ENCODE measurements at places on chromosomes 12 and 14. TPM values are rescaled to one million over a fixed set of nuclear protein-coding genes. Genes with fewer than 3 reads are reported as not detected.

The TAS2R30 gene
- polyA plus RNA-seq = not detected

The KRT71 gene
- not detected for polyA plus RNA-seq

The PRORP gene
- 29.3 TPM for polyA plus RNA-seq

The USP44 gene
- polyA plus RNA-seq = 0.50 TPM

The FGF6 gene
- polyA plus RNA-seq = not detected

DNA sequence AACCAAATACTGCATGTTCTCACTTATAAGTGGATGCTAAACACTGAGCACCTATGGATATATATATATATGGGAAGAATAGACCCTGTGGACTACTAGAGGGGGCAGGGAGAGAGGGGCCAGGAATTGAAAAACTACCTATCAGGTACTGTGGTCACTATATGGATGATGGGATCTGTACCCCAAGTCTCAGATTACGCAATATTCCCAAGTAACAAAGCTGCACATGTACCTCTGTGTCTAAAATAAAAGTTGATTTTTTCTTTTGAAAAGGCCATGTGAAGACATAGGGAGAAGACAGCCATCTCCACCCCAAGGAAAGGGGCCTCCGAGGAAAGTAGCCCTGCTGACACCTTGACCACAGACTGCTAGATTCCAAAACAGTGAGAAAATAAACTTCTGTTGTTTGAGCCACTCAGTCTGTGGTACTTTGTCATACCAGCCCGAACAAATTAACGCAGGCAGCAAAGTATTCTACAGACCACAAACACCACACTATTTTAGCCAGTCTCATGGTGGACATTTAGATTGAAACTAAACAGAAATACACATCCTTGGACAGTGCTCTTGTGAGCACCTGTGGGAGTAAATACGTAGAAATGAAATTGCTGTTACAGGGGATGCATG is 197.1 kb downstream of the EFCAB11 start:
- no peak for DNase-seq

- no peak for DNase-seq
Observed at GRCh38 chr14:79332504-79333197, 878.7 kb downstream of the DIO2 start.

DNA sequence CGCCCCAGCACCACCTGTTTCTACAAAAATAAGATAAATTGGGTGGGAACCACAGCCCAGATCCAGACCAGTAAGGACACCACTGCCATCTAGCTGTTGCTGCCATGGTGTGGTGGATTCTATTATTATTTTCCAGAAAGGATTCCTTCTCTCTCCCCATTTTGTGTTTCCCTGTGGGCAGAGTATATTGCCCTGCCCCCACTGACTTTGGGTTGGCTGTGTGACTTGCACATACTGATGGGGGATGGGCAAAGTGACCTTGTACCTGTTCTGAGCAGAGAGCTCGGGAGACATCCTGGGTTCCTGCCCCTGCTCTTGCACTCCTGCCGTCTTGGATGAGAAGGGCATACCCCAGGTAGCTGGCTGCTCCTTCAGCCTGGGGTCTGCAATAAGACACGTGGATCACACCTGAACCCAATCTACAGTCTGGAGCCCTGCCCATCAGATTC is 24.3 kb downstream of the MOAP1 start:
- DNase-seq = peak; percentile 62

- DNase-seq = no peak
Observed at GRCh38 chr12:78210506-78210860, 379.8 kb downstream of the NAV3 start.

DNA sequence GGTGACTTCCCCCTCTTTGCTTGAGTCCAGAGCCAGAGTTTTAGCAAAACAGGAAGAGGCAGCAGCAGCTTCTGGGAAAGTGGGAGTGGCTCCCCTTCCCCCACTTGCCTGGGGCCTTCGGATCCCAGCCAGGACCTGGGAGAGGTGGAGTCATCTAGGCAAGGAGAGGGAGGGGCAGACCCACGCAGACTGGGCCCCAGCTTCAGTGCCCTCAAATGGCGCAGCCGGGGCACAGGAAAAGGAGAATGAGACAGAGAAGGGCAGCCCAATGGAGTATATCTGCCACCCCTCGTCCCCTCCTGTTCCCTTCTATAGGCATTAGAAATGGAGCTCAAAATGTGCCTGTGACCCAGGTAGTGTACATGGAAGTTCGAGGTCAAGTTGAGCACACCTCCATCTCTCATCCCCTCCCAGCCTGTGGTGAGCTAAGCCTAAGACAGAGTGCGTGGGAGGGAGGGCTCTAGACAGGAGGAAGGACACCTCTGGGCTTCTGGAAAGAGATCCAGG is 9.3 kb upstream of the HDAC7 start:
- peak; percentile 72 for DNase-seq

DNA sequence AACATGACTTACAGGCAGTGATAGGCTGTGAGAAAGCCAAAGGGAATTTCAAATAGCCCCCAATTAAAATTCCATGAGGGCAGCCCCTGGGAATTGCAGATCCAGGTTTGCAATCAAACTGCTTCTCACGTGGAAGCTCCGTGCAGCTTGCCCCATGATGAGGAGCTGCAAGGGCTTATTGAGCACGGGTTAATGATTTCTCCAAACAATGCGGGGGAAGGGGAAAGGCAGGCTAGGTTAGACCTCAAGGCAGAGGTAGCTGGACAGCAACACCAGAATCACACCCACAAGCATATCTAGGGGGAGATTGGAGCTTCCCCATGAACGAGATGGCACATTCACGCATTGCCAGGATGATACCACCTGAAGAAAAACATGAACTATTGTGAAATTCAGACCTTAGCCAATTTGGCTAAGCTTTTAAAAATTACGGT is 5.0 kb upstream of the DUSP6 start:
- no peak for DNase-seq

DNA sequence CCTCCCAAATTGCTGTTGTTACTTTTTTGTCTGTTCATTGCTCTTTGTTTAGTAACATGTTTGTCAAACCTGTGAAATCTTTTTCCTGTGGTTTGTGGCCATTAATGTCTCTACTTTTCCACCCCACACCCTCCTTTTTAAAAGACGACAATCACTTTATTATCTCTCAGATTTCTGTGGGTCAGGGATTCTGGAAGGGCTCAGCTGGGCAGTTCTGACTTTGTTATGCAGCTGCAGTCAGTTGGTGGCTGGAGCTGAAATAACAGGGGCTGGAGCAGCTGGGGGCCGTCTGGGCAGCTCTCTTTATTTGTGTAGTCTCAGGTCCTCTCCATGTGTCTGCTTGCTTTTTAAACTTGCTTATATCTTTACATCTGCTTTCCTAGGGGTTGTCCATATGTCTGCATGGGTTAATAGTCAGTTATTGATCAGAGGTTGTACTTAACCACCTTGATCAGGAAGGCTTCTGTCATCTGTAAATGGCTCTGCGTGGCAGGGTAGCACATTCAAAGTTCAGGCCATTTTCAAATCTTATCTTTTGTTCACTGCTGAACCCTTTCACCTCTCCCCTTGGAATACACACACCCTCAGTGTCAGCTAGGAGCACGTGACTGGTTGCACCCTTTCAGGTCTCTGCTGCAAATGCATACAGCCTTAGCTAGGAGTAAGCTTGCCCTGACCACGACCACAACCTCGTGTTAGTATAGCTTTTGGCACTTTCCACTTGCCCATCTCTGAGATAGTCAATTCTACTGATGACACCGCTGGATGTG is 27.9 kb downstream of the BORCS5 start:
- no peak for DNase-seq

DNA sequence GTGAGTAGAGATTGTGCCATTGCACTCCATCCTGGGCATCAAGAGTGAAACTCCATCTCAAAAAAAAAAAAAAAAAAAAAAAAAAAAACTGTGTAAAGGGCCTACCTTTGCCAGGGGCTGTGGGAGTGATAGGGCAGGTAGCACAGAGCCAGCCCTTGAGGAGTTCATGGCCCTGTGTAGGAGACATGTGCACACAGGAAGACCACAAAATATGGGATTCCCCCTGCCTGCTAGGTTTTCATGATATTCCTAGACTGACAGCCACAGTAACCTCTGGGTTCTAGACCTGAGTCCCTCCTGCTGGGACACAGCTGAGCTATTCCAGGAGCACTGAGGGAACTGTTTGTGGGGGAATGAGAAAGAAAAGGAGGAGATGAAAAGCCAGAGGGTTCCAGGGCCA is 8.3 kb upstream of the SPTSSA start:
- DNase-seq = no peak

DNA sequence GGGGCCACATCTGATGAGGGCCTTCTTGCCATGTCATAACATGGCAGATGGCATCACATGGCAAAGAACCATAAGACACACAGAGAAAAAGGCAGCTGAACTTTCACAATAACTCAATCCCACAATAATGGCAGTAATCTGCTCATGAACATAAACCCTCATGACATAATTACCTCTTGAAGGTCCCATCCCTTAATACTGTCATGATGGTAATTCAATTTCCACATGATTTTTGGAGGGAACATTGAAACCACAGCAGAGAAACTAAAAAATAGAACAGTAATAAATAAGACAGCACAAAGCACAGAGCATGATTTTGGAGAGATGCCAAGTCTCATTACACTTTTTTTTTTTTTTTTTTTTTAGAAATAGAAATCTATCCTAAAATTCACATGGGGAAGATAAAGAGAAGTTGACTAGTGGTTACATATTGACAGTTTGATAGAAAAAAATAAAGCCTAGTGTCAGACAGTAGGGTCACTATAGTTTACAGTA is 61.8 kb upstream of the ATF7IP start:
- no peak for DNase-seq

DNA sequence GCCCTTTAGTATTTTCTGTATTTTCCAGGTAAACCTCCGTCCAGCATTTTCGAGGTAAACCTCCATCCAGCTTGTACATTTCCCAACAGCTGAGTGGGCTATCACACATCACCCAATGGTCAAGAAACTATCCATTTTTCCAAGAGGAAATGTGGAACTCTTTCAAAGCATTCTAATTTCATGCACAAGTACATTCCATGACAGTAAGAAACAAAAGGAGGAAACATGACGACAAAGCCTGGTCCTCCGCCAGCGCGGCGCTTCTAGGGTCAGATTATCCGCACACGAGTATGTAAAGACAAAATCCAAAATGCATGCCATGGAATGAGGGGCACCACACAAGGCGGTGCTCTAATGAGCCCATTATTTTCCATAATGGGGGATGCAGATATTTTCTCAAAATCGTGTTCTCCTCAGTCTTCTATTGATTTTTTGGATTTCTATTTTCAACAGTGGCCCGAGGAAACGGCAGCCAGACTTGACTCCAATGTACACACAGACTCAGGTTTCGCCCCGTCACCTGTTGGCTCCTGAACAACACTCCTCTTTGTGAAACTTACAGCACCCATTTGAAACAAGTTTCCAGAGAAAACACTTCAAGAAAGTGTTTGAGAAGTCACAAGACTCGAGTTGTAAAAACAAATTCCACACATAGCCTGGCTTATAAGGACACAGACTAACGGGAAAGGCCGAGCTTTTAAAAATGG is 107.4 kb downstream of the PRICKLE1 start:
- DNase-seq = no peak

DNA sequence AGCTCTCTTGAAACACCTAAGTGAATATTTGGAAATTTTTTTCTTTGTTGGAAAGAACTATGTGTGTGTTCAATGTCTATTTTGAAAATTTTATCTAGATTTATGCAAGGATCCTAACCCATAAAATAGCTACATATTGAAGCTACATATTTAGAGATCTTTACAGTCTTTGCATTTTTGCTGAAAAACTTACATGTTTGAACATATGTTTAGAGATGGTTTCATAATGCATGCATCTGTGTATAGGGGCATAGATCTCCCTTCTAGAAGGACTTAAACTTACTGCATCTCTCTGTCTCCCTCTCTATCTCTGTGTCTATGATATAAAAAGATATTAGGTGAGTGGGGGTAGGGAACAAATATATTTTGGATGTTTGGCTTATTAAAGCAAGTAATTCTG is 8.2 kb upstream of the HOXC4 start:
- no peak for DNase-seq

DNA sequence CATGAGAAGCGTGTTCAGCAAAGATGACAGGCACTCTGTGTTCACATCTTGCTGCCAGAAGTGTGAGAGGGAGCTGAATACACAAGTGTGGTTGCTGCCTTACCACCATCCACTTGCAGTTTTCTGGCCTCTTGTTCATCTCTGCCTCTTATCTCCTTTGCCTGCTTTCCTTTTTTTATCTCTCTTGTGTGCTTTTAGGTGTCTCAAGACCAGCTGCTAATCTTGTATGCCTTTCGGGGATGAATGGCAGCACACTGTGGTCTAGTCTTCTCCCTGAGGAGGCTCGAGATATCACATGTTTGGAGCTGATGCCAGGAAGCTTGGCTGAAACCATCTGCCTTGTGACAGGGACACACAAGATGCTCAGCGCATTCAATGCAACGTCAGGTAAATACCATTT is 17.2 kb downstream of the FAM234B start:
- no peak for DNase-seq

- DNase-seq = no peak
Observed at GRCh38 chr14:72771561-72771960, 122.3 kb downstream of the DPF3 start.

- peak; percentile 62 for DNase-seq
Observed at GRCh38 chr14:96584199-96584906, 82.2 kb downstream of the PAPOLA start.

DNA sequence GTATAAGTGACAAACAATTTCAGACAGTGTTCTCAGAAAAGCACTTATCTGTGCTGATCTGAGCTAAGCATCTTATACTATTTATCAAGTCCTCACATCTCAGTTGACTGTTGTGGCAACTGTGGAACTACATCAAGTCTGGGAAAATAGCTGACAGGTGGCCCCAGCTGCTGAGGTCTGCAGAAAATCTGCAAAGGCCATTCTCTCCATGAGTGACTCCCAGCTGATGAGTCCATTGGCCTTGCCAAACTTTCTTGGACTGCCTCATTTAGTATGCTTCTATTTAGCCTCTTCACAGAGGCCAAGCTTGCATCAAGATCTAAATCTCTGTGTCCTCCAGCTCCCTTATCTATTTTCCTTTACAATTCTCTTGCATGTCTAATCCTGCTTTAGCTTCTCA is 174.5 kb upstream of the RBM19 start:
- no peak for DNase-seq

DNA sequence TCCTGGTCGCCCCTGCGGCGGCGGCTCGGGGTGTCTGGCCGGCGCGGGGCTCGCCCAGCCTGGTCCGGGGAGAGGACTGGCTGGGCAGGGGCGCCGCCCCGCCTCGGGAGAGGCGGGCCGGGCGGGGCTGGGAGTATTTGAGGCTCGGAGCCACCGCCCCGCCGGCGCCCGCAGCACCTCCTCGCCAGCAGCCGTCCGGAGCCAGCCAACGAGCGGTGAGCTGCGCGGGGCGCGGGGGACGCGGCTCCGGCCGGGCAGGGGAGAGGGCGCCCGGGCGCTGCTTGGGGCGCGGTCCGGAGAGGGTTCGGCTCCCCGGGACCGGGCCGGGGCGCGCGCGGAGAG is at the start of gene LGALS3:
Gene LGALS3, plus strand, starts transcription at position 167 of the 342 bp plus-strand sequence. CDS start 8,122 bp downstream, outside the sequence.
- DNase-seq = peak; percentile 80

DNA sequence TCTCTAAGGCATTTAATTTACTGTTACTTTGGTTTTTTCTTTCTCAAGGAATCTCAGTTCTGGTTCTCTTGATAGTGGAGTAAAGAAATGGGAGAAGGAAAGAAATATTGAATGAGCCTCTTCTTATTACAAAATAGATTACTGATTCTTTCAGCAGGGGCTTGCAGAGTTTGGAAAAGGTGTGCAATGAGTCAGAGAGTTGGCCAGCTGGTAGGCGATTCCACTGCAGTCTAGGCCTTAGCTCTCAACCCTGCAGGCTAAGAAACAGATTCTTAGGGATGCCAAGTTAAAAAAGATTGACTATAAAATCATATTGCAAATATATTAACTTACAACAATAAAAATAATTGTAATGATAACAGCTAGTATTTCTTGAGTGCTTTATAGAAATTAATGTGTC is 25.8 kb downstream of the NR1H4 start:
- DNase-seq = no peak

GRCh38 chr14:69274321-69274720 is 14.4 kb downstream of the GALNT16 start:
- DNase-seq = no peak

- DNase-seq = no peak
Observed at GRCh38 chr12:76946446-76946845, 67.6 kb upstream of the CSRP2 start.

Data from A549 (cell line).